ENCODE measurements at places on chromosomes 5 and 9. TPM values are rescaled to one million over a fixed set of nuclear protein-coding genes. Genes with fewer than 3 reads are reported as not detected.

- DNase-seq = no peak
Measured at GRCh38 chr5:73783828-73784227, 157.8 kb downstream of the ARHGEF28 start.

- DNase-seq = no peak
Measured at GRCh38 chr9:82148901-82149461, 160.4 kb downstream of the SPATA31D1 start.

GRCh38 chr5:4804691-4805360 is 335.3 kb upstream of the ADAMTS16 start:
- DNase-seq = no peak

The TMEM174 gene
- total RNA-seq = not detected

The TERT gene
- total RNA-seq = not detected

- no peak for DNase-seq
Measured at GRCh38 chr9:113941526-113941925, 65.4 kb downstream of the ZNF618 start.

The TSSK1B gene
- total RNA-seq = 0.33 TPM

The GIN1 gene
- 10.7 TPM for total RNA-seq

The CDC20B gene
- not detected for total RNA-seq

DNA sequence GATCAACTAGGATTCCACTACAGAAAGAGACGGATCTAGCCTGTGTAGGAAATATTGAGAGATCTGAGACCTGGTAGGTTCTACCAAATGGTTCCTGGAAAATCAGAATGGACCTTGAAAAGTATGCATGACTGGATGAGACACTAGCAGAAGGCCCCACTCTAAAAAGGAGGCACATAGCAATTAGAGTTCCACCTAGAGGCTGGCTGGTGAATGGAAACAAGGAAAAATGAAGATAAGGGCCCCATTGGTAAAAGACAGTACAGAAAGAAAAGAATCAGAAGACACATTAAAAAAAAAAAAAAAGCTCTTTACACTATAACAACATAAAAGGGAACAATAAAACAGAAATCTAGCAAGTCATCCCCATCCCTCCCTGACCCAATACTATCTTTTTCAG is 518.5 kb downstream of the NR2F1-AS1 start:
- DNase-seq = no peak

The C9 gene
- not detected for total RNA-seq

GRCh38 chr5:153159616-153160015 is 330.9 kb upstream of the GRIA1 start:
- DNase-seq = no peak

DNA sequence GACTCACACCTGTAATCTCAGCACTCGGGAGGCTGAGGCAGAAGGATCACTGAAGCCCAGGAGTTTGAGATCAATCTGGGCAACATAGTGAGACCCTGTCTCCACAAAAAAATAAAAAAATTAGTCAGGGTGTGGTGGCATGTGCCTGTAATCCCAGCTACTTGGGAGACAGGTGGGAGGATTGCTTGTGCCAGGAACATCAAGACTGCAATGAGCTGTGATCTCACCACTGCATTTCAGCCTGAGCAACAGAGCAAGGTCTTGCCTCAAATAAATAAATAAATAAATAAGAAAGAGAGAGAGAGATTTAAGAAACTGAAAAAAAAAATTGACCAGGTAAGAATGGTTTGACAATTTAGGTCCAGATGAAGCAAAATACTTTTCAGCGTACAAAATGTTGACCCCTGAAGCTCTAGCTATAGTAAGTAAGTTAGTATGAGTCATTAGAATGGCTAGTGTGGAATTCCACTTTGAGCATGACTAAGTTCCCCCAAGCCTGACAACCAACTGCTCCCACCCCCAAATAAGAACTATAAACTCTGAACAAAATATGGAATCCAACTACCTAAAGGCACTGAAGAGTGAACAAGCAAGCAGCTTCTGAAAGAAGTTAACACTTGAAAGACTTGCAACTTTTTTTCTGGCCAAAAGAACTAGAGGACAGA is 217.8 kb upstream of the TLE4 start:
- no peak for DNase-seq

The GABRP gene
- total RNA-seq = not detected

GRCh38 chr5:31107091-31107518 is 86.4 kb upstream of the CDH6 start:
- no peak for DNase-seq
